ENCODE measurements at places on chromosomes 12 and 14. TPM values are rescaled to one million over a fixed set of nuclear protein-coding genes. Genes with fewer than 3 reads are reported as not detected.

MEG3 gene
- total RNA-seq: 0.10 TPM

DNA sequence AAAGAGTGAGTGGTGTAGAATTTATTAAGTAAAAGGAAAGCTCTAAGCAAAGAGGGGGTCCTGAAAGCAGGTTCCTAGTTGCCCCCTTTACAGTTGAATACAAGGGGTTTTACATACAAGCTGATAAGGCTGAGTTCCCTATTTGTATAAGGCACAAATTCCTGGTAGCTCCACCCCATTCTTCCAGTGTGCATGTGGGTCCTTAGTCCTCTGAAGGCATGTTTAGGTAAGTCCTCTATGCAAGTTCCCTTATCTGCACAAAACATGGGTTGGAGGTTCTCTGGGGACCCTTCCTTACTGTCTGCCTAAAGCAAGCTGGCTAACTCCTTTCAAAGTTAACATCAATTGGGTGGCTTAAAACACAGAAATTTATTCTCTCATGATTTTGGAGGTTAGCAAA, 2.9 kb upstream of the FAR2 start:
- DNase-seq: no peak
- H3K4me3 ChIP-seq: no peak overlapping the region
- no peak overlapping the region for H3K27ac ChIP-seq
- H3K4me1 ChIP-seq: peaks cover 7% of the 10 kb centered on the region

DNA sequence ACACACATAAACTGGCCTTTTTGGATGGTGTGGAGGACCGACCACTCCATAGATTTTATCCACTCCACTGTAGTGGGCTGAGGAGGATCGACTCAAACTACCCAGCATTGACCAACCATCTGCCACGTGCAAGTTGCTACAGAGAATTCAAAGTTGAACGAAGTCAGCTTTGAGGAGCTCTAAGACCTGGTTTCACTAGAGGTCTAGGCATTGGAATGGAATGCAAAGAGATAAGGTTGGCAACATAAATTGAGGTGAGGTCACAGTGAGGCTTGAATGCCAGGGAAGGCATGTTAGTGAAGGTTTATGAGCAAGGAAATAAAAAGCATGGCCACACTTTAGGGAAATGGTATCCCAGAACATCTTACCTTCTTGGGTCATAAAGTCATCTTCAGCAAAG, 14.5 kb downstream of the VWF start:
- no peaks in the 10 kb centered on the region for H3K36me3 ChIP-seq
- no peaks in the 10 kb centered on the region for H3K27me3 ChIP-seq
- H3K27ac ChIP-seq: no peak overlapping the region
- H3K4me3 ChIP-seq: no peak overlapping the region

DNA sequence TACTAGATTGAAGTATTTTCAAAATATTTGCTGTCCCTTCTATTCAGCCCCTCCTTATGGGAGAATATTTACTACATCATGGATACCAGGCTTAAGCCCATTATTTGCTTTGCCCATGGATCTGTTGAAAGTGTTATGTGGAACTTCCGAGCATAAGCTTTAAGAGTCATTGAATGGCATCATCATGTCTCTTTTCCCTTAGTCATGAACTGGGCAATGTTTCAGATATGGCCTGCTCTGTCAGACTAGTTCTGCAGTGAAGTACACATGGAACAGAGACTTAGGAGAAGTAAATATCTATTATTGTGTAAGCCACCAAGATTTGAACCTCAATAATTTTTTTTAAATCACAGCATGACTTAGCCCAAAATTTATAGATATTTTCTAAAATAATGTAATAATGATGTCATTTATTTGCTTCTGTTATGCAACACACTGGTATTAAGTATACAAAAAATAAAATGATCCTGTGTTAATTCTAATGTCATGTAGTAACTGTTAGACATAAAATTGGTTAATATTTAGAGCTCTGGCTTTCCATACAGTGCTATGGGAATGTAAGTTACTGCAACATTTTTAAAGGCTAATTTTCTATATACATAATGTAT, 1097.3 kb downstream of the SLC16A7 start:
- no peaks in the 10 kb centered on the region for H3K4me1 ChIP-seq
- DNase-seq: no peak
- H3K4me3 ChIP-seq: no peak overlapping the region
- no peaks in the 10 kb centered on the region for H3K36me3 ChIP-seq
- H3K27me3 ChIP-seq: no peaks in the 10 kb centered on the region

AQP6 gene
- total RNA-seq: not detected

DNA sequence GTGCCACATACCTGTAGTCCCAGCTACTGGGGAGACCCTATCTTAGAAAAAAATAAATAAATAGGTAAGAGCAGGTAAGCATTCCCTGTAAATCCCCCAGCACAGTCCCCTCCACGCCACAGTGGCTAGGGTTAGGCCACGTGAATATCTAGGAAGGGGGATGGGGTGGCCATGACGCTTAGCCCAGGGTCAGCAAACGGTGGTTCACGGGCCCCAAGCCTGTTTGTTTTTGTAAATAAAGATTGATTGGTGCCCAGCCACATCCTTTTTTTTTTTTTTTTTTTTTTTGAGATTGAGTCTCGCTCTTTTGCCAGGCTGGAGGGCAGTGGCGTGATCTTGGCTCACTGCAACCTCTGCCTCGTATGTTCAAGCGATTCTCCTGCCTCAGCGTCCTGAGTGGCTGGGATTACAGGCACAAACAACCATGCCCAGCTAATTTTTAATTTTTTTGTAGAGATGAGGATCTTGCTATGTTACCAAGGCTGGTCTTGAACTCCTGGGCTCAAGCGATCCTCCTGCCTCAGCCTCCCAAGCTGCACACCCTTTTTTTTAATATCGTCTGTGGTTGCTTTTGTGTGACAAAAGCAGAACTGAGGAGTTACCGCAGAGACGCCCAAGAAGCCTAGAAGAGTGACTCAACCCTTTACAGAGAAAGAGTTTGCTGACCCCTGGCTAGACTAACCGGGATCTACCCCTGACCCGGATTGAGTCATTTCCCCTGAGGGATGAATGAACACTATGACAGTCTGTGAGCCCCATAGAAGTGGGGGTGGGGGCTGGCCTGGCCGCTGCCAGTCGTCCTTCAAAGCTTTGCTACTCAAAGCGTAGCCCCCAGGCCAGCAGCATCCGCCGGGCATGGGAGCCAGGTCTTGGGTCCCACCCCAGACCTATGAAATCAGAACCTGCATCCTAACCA, 113.7 kb upstream of the NCOR2 start:
- no peak overlapping the region for H3K4me3 ChIP-seq
- peaks cover 18% of the 10 kb centered on the region for H3K4me1 ChIP-seq
- H3K36me3 ChIP-seq: no peaks in the 10 kb centered on the region
- H3K27ac ChIP-seq: no peak overlapping the region
- peaks cover 6% of the 10 kb centered on the region for H3K27me3 ChIP-seq
- peak; percentile 13 for DNase-seq

All from activated naive CD8-positive, alpha-beta T cell treated with anti-CD3 and anti-CD28 coated beads for 36 hours (primary cell).